Cerebellar nuclear complex (tissue), 1 donor: ENCODE measurements at places on chromosomes 16 and 17.

DNA sequence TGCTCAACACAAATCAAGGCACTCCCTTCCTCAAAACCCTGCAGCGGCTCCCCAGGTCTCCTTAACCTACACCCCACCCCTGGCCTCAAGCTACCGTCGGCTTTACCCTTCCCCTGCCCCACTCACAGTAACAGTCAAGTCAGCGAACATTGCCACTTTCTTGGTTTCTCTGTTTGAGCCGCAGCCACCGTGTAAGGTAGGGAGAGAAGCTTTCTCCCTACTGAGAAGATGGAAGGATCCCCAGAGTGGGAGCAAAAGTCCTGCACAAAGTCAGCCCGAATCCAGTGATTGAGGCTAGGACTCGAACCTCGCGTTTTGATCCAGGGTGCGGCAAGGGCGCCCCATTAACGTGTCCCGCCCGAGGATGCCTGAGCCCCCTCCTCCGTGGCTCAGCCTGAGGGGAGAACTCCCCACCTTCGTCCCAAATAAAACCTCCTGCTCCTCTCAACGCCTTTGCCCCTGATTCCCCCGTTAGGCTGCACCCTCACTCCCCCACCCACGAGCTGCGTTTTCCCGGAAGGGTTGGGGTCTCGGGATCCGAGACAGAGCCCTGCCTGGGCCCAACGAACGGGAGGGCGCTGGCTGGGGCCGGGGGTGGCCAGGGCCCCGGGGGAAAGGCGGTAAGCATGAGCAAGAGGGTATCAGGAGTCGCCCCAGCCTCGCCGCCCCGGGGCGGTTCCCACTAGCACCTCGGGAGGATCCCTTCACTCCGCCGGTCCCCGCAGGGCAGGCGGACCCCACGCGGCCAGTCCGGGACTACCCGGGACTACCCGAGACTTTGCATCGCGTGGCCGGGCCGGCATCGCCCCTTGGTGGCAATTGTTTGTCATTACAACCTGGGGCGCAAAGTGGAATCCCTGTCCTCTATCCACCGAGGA lies 9.9 kb upstream of the NAGS start:
- no peak for DNase-seq

- DNase-seq, result no peak
These were observed 4.8 kb downstream of the ATP1B2 start for GRCh38 chr17:7655541-7655840.

GRCh38 chr16:82396509-82396908 lies 226.5 kb upstream of the MPHOSPH6 start:
- no peak for DNase-seq

- no peak for DNase-seq
These were observed 107.9 kb downstream of the RAP1GAP2 start for GRCh38 chr17:2904135-2904534.

DNA sequence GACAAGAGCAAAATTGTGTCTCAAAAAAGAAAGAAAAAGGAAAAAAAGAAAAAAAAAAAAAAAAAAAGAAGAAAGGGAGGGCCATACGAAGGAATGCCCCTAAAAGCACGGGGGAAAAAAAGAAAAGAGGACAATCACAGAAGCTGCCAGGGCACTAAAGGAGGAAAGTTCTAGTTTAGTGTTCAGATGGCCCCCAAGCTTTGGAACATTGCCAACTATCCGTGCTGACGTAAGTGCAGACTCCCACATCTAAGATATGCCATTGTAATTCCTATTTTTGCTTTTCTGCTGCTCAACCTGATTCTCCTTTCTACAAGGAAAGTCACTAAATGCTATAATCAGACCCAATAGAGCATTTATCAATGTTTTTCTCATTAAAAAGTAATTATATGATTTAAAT lies 842.1 kb downstream of the KCNJ2 start:
- DNase-seq, result no peak

DNA sequence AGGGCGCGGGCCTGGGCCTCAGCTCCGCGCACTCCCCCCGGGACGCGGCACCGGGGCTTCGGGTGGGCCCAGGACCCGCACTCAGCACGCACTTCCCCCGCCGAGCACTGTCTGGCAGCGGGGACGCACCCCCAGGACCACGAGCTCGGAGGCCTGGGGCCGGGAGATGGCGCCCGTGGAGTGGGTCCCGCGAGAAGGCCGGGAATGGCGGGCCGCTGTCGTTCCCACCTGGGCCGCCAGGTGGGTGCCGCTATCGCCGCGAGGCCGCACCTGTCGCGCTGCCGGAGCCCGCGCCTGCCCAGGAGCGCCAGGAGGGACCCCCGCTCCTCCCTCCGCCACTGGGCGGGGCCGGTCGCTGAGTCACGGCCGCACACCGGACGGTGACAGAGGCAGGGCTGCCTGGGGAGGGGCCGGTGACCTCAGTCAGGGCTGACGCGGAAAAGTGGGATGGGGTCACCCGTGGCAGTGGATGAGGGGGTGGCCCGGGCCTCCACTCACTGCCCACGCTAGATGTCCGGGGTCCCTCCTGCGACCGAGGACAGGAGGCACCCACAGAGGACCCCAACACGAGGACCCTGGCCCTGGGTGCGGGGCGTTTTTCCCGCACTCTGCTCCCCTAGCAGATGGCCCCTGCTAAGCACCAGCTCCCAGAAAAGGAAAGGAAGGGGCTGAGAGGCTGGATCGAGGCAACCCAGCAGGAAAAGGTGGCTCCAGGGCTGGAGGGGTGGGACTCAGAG lies 6.9 kb upstream of the ACTG1 start:
- no peak for DNase-seq

- DNase-seq, result no peak
These were observed 218.7 kb downstream of the NTN1 start for GRCh38 chr17:9239793-9240658.

DNA sequence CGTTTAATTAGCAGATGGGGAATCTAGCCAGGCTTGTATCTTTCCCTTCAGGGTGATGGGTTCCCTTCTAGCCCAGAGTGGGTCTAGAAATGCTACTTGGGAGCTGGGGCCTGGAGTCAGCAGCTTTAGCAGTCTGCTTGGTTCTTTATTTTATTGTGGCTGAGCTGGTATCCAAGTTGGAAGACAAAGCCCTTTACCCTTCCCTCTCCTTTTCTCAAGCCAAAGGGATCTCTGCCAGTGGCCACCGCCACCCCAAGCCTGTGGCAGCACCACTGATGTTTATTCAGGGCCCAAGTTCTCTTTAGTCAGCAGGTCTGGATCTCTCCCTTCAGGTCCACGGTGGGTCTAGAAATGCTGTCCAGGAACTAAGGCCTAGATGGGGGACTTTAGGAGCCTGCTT lies 215.2 kb downstream of the SPECC1 start:
- no peak for DNase-seq

DNA sequence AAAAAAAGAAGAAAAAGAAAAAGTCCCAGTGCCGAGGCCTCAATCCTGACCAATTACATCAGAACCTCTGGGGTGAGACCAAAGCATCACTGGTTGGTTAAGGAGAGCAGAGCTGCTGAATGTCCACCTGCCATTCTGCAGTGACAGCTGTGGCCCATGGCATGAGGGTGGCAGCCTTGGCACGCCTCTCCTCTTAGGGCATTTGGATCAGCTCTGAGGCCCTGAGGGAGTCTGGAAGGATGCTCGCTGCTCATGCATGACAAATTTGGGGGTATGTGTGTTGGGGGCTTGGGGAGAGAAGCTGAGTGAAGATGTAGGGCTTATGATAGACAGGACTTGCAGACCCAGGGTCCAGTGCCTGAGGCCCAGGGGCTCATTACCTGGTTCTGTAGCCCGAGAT lies 26.3 kb downstream of the MYLK3 start:
- DNase-seq, result no peak

DNA sequence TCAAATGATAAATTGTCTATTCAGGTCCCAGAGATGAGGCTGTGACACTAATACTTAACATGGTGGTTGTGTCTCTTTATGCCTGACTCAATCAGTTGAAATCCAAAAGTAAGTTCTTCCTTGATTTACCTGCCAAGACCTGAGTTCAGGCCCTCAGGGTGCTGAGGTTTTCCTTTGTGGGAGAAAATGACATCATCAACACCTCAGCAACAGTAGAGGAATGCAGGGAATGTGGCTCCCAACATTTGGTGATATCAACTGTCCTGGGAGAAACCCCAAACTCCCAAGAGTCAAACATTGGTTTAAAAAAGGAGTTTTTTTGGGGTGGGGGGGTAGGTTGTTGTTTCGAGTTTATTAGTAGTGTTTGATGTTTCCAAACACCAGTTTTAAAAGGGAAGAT lies 14.7 kb downstream of the RNF43 start:
- DNase-seq, result no peak

GRCh38 chr16:87789437-87790291 lies 23.9 kb upstream of the KLHDC4 start:
- no peak for DNase-seq

DNA sequence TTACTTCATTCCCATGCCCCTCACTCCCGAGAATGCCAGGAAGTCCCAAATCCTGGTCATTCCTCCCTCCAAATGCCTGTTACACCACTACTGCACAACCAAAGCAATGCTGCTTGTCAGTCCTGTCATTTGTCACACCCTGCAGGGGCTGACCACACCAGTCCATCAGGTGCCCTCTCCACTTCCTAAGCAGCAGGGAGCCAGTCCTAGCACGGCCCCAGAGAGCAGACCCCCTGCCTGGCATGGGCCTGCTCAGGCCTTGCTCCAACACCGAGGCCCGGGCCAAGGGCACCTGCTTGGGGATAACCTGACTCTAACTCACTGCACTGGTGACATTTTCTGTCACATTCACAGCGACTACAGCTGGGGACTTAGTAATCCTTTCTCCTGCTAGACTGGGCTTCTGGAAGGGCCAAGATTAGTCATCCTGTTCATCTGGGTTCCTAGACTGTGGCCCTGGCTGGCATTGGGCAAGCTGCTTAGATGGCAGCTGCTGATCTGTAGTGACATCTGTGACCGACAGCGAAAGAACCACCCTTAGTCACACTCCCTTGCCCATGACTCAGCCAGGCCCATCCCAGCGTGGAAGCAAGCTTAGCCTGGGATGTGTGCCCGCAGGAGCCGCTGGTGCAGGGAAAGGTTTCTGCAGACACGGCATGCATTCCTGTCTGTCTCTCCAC lies 5.4 kb downstream of the ALYREF start:
- DNase-seq, result no peak

- no peak for DNase-seq
These were observed 8.4 kb upstream of the CFAP20 start for GRCh38 chr16:58137581-58137980.

GRCh38 chr16:70437582-70438557 lies 1.0 kb downstream of the ST3GAL2 start:
- DNase-seq, result no peak
